Karpas-422 (cell line): ENCODE measurements at places on chromosomes 2 and 18.

GRCh38 chr2:220579452-220579851, 952.0 kb downstream of the SLC4A3 start:
- no peak for DNase-seq

DNA sequence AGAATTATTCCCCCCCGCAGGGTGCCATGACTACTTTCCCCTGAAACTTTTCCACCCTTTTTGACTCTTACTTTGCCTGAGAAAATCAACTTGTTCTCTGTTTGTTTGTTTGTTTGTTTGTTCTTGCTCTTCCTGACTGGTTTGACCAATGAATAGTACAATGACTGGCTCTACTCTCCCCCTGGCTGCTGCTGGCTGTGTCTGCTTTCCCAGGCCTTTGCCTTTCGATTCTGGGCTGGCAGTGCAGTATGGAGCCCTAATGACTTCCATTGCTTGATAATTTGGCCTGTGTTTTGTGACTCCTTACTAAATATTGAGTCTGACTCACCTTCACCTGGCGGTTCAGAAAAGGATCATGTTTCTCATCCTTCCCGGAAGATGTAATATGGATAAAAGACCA, 241.1 kb downstream of the TMEM182 start:
- no peak for DNase-seq

- DNase-seq, result no peak
Observed at GRCh38 chr18:9539283-9539682, 64.0 kb downstream of the RALBP1 start.

GRCh38 chr18:55557211-55557610, 30.8 kb downstream of the TCF4 start:
- no peak for DNase-seq

DNA sequence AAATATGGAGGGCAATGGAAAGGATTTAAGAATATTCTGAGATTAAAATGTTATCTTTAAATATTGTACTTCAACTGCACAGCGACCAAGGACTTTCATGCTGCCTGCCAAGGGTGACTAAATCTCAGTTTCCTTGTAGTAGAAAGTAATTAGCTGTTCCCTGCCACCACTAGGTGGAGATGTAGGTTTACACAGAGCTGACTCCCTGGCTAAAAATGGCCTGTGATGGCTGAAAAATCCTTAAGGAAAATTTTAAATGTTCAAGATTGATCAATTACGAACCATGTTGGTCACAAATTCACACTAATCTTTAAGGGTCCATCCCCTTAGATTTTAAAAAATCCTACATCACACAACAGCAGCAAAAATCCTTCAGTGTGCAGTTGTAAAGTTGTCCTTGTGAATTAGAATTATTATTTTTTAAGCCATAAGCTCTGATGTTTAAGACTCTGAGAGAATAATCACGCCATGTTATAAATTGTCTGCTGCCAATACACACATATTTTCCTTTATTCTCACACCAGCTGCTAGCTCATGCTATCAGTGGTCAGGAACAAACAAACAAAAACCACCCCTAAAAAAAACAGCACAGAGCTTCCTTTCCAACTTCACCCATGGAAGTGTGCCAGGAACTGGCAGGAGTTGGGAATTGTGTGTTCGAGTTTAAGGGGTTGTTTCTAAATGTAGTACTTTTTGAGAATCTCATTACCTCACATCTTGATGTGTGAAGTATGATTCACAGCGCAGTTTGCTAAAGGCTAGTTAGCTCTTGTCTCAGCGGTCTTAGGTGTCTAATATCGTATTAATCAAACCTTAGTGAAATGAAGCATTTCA, 399.8 kb downstream of the TMEM182 start:
- DNase-seq, result peak; percentile 68

- DNase-seq, result no peak
Observed at GRCh38 chr2:182445391-182445965, 18.6 kb upstream of the PDE1A start.

DNA sequence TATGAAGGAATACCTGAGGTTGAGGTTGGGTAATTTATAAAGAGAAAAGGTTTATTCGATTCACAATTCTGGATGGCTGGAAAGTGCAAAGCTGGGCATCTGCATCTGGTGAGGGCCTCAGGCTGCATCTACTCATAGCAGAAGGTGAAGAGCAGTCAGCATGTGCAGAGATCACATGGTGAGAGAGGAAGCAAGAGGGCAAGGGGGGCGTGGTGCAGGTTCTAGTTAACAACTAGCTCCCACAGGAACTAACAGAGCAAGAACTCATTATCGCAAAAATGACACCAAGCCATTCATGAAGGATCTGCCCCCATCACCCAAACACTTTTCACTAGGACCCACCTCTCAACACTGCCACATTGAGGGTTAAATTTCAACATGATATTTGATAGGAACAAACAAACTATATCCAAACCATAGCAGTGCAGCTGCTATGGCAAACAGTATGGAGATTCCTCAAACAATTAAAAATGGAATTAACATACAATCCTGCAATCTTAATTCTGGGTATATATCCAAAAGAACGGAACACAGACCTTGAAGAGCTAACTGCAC, 72.8 kb upstream of the LDLRAD4 start:
- peak; percentile 60 for DNase-seq

- DNase-seq, result no peak
Observed at GRCh38 chr2:126761256-126761980, 105.5 kb downstream of the GYPC start.

- no peak for DNase-seq
Observed at GRCh38 chr18:12287684-12288402, 20.2 kb upstream of the TUBB6 start.

DNA sequence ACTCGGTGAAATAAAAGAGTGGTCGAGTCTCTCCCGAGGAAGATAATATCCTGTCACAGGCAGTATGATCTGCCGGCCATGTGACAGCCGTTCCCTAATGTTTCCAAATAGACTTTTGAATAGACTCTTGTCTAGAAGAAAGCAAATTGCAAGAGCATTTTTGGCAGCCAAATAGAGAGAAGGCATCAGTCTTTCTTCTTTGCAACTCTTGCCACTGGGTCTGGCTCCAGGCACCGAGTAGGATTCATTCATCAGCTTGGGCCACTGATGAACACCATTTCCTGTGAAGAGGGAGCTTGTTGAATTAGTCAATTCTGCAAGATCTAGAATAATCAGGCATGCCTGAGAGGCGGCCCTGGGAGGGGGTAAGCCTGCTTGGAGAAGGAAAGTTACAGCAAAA, 165.6 kb downstream of the KLHL29 start:
- no peak for DNase-seq

DNA sequence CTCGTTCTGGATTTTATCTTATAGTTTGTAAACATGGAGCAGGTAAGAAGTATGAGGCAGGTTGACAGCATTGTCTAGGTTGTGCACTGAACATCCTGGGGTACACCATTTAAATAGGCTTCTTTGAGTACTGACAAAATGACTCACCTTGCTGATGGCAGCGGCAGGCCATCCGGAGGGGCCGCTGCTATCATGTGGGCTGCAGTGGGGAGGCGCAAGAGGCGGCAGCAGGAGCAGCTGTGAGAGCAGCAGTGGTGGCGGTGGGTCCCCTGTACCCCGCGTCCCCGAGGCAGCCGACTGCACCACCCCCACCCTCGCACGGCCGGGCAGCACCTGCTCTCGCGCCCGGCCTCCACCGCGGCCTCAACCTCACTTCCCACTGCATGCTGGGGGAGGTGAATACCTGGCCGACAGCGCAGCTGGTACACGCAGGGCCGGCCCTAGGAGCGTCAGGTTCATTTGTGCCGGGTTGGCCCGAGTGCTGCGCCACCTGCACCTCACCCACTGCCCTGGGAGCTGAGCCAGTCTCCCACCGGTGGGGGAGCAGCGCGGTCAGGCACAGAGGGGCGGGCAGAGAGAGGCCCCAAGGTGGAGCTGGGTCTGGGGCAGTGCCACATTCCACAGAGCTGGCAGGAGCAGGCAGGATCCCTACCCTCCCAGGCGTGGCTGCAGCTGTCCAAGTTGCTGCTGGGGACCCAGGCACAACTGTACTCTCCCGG, 154.5 kb upstream of the RBMS1 start:
- DNase-seq, result no peak

GRCh38 chr18:4807604-4808293, 352.6 kb upstream of the DLGAP1 start:
- no peak for DNase-seq

DNA sequence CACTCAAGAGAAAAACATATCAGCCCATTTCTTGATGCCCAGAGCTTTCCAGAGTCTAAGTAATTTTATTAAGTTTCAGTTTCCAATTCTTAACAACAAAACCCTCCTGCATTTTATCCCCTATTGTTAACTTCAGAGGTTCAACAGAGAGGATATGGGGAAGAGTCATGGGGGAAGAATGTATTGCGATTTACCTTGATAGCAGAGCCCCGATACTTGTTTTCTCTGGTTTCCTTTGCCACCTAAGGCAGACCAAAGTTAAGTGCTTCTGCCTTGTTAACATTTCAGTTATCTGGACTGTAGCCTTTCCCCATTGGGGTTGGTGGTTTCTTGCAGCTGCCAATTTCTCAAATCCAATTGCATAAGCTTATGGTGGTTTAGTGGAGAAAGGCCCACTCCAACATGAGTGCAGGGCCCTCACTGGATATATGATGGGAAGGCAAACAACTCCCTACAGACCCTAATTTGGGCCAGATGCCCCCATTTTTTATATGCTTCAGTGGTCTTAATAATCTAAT, 82.0 kb upstream of the ITGB6 start:
- no peak for DNase-seq

DNA sequence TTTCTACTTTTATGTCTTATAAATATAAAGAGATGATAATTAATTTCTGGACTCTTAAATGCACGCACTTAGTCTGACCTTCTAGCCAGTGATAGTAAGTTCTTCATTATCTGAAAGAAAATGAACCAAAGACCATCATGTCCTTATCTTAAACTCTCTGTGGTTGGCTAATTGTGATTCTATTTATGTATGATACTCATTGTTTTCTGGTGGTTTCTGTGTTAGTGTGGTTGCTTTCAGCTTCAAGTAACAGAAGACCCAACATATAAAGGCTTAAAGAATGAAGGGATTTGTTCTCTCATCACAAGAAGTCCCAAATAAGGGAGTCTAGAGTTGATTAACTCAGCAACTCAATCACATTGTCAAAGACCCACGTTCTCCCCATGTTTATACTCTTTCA, 225.2 kb upstream of the TANK start:
- DNase-seq, result no peak

GRCh38 chr2:46650556-46651001, 171.2 kb downstream of the TMEM247 start:
- peak; percentile 94 for DNase-seq
